H1 (cell line): ENCODE measurements at places on chromosomes 1 and 21.
A peak's percentile ranks its signal among the peaks of the same experiment; 100 is the strongest.

- peak within 1 kb of the TSS; percentile 17; the same call in 1 of the 2 replicates for H3K27ac ChIP-seq
- H3K4me1 ChIP-seq, result peaks cover 38% of the 10 kb centered on the region
- peak within 1 kb of the TSS; percentile 72 for H3K4me3 ChIP-seq
- DNase-seq, result peak; percentile 86
- no peaks in the 10 kb centered on the region; the same call in 1 of the 2 replicates for H3K27me3 ChIP-seq
- H3K36me3 ChIP-seq, result no peaks in the 10 kb centered on the region
These were observed at the start of gene VWA1 for GRCh38 chr1:1435106-1435903. TSS of gene VWA1 (plus strand) at chr1:1435690. CDS start at chr1:1435749, 59 bp downstream.

DNA sequence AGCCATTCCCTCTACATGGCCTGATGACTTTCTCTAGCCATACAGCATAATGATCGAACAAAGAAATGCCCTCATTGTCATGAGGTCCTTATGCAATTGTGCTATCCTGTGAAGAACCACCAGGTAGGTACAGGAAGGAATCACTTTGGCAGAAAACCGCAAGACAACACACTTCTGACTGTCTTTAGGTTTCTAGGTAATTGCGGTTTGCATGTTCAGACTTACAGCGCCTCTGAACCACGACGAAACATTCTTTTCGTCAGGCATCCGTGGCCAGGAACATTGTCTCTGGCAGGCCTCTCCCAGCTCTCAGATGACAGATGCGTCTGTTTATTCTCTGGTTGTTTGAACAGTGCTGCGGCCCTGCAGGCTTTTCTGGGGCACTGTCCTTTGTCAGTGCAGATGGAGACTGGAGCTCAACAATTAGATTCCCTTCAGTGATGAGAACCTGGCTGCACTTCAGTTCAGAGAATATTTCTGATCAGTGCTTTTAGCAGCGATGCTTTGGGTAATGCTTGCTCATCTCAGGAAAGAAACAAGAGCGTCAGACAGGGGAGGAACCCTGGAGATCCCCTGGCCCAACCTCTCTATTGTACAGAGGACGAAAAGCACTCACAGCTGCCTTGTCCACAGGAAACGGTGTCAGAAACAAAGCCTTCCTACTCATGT, 63.4 kb downstream of the B3GALT5 start:
- H3K27me3 ChIP-seq, result no peaks in the 10 kb centered on the region
- H3K4me1 ChIP-seq, result no peaks in the 10 kb centered on the region
- H3K27ac ChIP-seq, result no peak overlapping the region
- DNase-seq, result no peak
- no peaks in the 10 kb centered on the region for H3K36me3 ChIP-seq

DNA sequence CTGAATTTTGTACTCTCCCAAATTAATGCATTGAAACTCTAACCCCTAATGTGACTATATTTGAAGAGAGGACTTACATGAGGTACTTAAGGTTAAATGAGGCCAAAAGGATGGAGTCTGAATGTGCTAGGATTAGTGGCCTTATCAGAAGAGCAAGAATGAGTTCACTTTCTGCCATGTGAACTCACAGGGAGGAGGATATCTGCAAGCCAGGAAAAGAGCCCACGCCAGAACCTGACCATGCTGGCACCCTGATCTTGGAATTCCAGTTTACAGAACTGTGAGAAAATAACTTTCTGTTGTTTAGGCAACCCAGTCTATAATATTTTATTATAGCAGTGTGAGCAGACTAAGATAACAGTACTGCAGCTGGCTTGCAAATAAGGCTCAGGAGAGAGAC, 12.2 kb upstream of the FASLG start:
- DNase-seq, result no peak
- H3K36me3 ChIP-seq, result no peaks in the 10 kb centered on the region
- no peak overlapping the region for H3K27ac ChIP-seq
- no peak overlapping the region for H3K4me3 ChIP-seq

DNA sequence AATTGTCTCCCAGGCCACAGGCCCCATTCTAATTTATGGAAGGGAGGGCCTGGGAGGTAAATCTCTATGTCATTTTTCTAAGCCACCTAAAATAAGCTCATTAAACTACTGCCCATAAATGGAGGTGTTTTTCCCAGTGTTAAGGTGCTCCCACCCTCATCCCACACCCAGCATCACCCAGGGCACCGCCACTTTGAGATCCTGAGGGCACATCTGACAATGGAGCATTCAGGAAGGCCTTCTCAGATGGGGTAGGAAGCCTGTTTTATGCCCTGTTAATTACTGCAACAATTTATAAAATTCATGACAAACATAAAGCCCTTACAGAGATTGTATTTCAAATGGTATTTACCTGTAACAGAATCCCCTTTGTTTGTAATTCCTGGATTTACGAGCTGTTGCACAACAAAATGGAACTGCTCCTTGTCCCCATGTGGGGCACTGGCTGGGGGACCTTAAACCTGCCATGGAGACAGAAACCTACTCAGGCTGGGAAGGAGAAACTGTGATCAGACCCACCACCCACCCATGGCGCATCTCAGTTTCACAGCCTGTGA, 319.5 kb upstream of the USP24 start:
- H3K4me1 ChIP-seq, result no peaks in the 10 kb centered on the region
- no peaks in the 10 kb centered on the region; the same call in 1 of the 2 replicates for H3K36me3 ChIP-seq
- H3K4me3 ChIP-seq, result no peak overlapping the region
- no peaks in the 10 kb centered on the region for H3K27me3 ChIP-seq
- DNase-seq, result no peak

- no peak overlapping the region for H3K4me3 ChIP-seq
- H3K36me3 ChIP-seq, result no peaks in the 10 kb centered on the region
- H3K27me3 ChIP-seq, result no peaks in the 10 kb centered on the region
- no peaks in the 10 kb centered on the region for H3K4me1 ChIP-seq
- no peak overlapping the region for H3K27ac ChIP-seq
- no peak for DNase-seq
These were observed 6.2 kb upstream of the HMGCS2 start for GRCh38 chr1:119774746-119775490.

- no peaks in the 10 kb centered on the region for H3K27me3 ChIP-seq
- no peaks in the 10 kb centered on the region for H3K36me3 ChIP-seq
- no peak for DNase-seq
- H3K27ac ChIP-seq, result no peak overlapping the region
These were observed 7.4 kb downstream of the MEF2D start for GRCh38 chr1:156493154-156493631.

GRCh38 chr1:202860744-202861419, 28.1 kb downstream of the RABIF start:
- DNase-seq, result peak; percentile 85
- peaks cover 20% of the 10 kb centered on the region for H3K36me3 ChIP-seq
- H3K4me3 ChIP-seq, result peak overlapping the region; percentile 92
- H3K27ac ChIP-seq, result peak overlapping the region; percentile 91

GRCh38 chr21:25005388-25005787, 601.9 kb downstream of the MRPL39 start:
- DNase-seq, result no peak
- no peak overlapping the region for H3K27ac ChIP-seq
- no peaks in the 10 kb centered on the region for H3K36me3 ChIP-seq
- no peak overlapping the region for H3K4me3 ChIP-seq
- H3K27me3 ChIP-seq, result no peaks in the 10 kb centered on the region

GRCh38 chr1:158800526-158800925, 19.5 kb upstream of the OR6N2 start:
- no peaks in the 10 kb centered on the region for H3K4me1 ChIP-seq
- H3K27ac ChIP-seq, result no peak overlapping the region
- no peaks in the 10 kb centered on the region for H3K27me3 ChIP-seq
- H3K4me3 ChIP-seq, result no peak overlapping the region
- no peaks in the 10 kb centered on the region for H3K36me3 ChIP-seq

DNA sequence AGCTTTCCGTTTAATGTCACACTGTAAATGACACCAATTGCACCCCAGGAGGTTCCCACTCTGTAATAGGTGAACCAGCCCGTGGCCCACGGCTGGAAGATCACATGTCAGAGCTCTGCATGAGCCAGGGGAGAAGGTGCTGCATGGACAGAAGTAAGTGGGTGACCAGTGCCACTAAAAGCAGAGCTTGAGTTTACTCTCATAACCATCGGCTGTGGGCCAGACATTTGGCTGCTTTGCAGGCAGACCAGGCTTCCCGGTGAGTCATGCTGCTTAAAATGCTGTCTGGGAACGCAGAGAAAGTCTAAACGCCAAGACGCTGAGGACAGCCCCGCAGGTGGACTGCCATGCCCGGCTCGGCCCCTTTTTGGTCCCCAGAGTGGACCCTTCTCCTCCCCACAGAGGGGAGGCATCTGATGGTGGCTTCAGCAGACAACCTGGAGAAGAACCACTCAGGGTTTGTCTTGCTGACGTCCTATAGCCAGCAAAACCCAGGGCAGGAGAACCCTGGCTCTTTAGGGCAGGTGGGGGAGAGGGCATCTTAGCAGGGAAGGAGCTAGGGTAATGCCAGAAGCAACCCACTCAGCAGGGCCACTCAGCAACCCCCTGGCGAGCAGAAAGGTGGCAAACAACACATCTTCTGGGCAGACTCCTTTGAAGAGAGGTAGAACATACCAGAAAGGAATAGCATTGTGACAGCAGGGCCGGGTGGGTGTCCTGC, 7.3 kb downstream of the KIAA2013 start:
- no peaks in the 10 kb centered on the region for H3K4me1 ChIP-seq
- no peak overlapping the region for H3K27ac ChIP-seq
- no peaks in the 10 kb centered on the region for H3K27me3 ChIP-seq

DNA sequence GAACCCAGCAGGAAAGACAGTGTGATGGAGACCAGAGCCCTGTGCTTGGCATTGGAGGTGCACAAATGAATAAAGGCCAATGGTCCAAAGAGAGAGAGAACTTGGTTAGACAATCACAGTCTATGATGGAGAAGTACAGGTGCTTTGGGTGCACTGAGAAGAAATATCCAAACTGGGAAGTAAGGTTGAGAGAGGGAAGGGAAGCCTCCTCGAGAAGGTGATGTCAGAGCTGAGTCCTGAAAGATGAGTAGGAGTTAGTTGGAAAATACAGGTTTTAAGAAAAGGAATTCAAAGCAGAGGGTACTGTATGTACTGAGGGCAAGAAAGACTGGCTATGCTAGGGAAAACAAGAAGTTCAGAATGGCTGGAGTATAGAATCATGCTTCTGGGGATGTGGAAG, 94.1 kb upstream of the CD53 start:
- H3K27ac ChIP-seq, result no peak overlapping the region
- DNase-seq, result no peak
- peaks cover 2% of the 10 kb centered on the region; the same call in 1 of the 2 replicates for H3K4me1 ChIP-seq
- no peaks in the 10 kb centered on the region for H3K27me3 ChIP-seq
